ENCODE measurements at places on chromosomes 3 and 15.

GRCh38 chr3:27454914-27455313 lies 29.3 kb downstream of the SLC4A7 start:
- no peaks in the 10 kb centered on the region for H3K27me3 ChIP-seq
- no peaks in the 10 kb centered on the region for H3K4me1 ChIP-seq
- DNase-seq, result no peak
- H3K36me3 ChIP-seq, result no peaks in the 10 kb centered on the region
- H3K4me3 ChIP-seq, result no peak overlapping the region

- peaks cover 4% of the 10 kb centered on the region for H3K4me1 ChIP-seq
- no peak for DNase-seq
- no peak overlapping the region for H3K4me3 ChIP-seq
- no peaks in the 10 kb centered on the region for H3K27me3 ChIP-seq
- no peak overlapping the region for H3K27ac ChIP-seq
These were observed 85.0 kb downstream of the ATP10A start for GRCh38 chr15:25778161-25778560.

DNA sequence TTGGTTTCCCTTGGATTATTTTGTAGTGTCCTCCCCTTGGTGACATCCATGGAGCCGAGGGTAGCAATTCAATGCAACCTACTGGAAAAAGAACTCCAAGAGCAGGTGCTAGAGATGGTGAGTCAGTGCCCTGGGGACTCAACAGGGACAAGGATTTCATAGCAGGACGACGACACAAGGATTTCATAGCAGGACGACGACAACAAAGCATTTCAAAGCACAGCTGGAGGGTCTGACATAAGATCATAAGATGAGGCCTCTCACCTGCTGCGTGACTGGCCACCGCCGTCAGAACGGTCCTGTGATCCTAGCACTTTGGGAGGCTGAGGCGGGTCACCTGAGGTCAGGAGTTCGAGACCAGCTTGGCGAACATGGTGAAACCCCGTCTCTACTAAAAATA lies 22.5 kb downstream of the NRROS start:
- peaks cover 1% of the 10 kb centered on the region for H3K4me1 ChIP-seq
- H3K4me3 ChIP-seq, result no peak overlapping the region
- H3K36me3 ChIP-seq, result no peaks in the 10 kb centered on the region
- no peaks in the 10 kb centered on the region for H3K27me3 ChIP-seq
- no peak for DNase-seq

DNA sequence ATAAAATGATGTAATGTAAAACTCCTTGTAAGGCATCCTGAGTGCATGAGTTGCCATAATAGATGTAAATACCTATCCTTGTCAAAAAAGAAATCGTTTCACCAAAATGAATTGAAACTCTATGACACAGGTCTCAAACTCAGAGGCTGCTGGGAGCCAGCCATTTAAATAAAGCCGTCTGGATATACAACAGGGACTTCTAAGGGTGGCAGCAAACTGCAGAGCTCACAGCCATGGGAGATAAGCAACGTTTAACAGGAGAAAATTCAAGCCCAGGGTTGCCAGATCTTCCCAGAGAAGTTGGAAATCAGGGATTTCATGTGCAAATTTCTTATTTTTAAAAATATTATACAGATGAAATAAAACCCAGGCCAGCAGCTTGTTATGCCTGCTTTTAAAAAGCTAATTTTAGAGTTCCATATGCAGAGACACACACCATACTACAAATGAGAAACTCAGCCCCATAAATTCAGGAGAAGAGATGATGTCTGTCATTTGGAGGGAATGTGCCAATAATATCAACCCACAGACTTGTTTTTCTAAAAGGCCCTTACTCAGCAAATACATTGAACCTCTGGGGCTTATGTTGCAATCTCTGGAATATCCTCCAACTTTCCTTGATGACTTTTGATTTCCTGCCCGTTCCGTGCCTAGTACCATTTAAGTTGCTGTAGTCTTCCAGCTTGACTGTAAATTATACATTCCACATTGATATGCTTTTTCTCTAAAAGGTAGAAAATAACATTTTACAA lies 75.6 kb downstream of the AQP9 start:
- no peak for DNase-seq
- H3K36me3 ChIP-seq, result no peaks in the 10 kb centered on the region
- no peaks in the 10 kb centered on the region for H3K4me1 ChIP-seq
- H3K4me3 ChIP-seq, result no peak overlapping the region

- H3K27me3 ChIP-seq, result no peaks in the 10 kb centered on the region
- no peak overlapping the region for H3K4me3 ChIP-seq
- no peak for DNase-seq
- no peak overlapping the region for H3K27ac ChIP-seq
- peaks cover 3% of the 10 kb centered on the region for H3K36me3 ChIP-seq
These were observed 18.5 kb downstream of the CNOT10 start for GRCh38 chr3:32703491-32703972.

GRCh38 chr3:110307065-110307809 lies 764.4 kb upstream of the NECTIN3 start:
- H3K27ac ChIP-seq, result no peak overlapping the region
- DNase-seq, result no peak
- H3K4me3 ChIP-seq, result no peak overlapping the region
- no peaks in the 10 kb centered on the region for H3K4me1 ChIP-seq
- no peaks in the 10 kb centered on the region for H3K27me3 ChIP-seq
- H3K36me3 ChIP-seq, result no peaks in the 10 kb centered on the region

DNA sequence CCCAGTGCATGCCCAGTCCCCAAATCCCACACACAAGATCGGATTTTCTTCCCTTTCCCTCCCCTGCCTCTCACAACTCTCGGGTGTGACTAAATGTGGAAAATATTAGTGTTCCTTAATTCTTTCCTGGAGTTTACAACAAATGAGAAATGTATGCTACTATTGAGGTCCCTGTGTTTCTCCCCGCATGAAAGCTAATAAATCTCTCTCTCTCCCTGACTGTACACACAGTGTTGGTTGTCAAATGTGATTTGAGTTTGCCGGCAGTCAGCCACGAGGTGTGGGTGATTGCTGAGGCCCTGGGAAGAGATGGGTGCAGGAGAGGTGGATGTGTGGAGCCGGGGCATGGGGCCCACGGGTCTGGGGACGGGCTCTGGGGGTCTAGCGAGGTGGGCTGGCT lies 161.4 kb upstream of the IQSEC1 start:
- DNase-seq, result no peak
- no peaks in the 10 kb centered on the region for H3K27me3 ChIP-seq
- no peak overlapping the region for H3K27ac ChIP-seq
- no peaks in the 10 kb centered on the region for H3K4me1 ChIP-seq
- H3K36me3 ChIP-seq, result no peaks in the 10 kb centered on the region

DNA sequence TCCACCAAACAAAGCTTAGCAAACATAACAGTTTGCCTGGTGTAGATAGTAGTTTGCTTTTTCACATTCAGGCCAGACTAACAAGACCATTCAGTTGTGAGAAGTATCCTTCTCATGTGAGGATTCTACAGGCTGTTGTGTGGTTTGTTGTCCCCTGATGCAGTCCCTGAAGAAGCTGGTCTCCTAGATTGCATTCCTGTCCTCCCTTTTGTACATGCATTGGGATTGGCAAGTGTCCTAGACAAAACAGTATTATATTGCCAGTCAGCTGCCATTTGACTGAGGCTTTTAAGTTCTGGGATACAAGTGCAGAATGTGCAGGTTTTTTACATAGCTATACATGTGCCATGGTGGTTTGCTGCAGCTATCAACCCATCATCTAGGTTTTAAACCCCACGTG lies 362.0 kb upstream of the IL12A start:
- H3K4me1 ChIP-seq, result no peaks in the 10 kb centered on the region

- no peak for DNase-seq
- no peaks in the 10 kb centered on the region for H3K4me1 ChIP-seq
- H3K36me3 ChIP-seq, result no peaks in the 10 kb centered on the region
- no peak overlapping the region for H3K27ac ChIP-seq
These were observed 3.0 kb upstream of the XRN1 start for GRCh38 chr3:142450881-142451280.

DNA sequence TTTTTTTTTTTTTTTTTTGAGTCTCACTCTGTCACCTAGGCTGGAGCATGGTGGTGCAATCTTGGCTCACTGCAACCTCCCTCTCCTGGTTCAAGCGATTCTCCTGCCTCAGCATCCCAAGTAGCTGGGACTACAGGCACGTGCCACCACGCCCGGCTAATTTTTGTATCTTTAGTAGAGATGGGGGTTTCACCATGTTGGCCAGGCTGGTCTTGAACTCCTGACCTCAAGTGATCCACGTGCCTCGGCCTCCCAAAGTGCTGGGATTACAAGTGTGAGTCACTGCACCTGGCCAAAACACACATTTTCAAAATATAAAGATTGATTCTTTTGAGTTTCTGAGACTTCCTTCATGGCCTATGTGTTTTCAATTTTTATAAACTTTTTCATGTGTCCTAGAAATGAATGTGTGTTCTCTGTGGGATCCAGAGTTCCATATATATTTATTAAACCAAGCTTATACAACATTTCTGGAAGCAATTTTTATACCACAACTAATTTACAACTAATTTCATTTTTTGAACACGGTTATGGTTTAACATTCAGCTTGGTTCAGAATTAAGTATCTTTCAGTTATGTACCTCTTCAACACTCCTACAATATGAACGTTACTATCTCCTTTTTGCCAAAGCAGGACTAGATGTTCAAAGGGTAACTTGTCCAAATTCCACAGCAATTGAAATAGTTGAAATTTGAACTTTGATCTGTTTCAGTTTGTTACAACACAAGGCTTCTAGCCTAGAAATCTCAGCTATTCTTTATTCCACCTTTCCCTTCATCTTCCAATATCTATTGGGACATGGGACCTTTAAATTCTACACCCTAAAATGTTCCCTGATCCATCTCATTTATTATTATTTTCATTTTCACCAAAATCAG lies 1.5 kb downstream of the ACAD11 start:
- no peaks in the 10 kb centered on the region for H3K4me1 ChIP-seq
- no peaks in the 10 kb centered on the region for H3K36me3 ChIP-seq
- H3K27me3 ChIP-seq, result no peaks in the 10 kb centered on the region
- H3K27ac ChIP-seq, result no peak overlapping the region

DNA sequence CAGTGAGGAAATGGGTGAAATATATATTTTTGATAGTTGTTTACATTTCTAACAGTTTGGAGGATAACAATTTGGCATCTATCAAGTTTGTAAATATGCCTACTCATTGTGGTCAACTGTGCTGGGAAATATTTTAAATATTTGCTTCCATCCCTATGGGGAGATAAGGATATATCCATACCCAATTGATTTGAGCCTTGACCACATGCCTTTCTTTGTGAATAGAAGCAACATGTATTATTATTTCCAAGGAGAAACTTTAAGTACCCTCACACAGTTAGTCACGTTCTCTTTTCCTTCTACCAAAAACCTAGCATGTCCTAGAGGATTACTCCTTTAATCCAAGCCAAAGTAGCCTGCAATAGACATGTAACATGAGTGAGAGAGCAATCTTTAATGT lies 245.4 kb upstream of the CBLB start:
- no peak overlapping the region for H3K27ac ChIP-seq
- no peaks in the 10 kb centered on the region for H3K4me1 ChIP-seq
- H3K27me3 ChIP-seq, result no peaks in the 10 kb centered on the region
- no peak for DNase-seq
- H3K36me3 ChIP-seq, result no peaks in the 10 kb centered on the region

DNA sequence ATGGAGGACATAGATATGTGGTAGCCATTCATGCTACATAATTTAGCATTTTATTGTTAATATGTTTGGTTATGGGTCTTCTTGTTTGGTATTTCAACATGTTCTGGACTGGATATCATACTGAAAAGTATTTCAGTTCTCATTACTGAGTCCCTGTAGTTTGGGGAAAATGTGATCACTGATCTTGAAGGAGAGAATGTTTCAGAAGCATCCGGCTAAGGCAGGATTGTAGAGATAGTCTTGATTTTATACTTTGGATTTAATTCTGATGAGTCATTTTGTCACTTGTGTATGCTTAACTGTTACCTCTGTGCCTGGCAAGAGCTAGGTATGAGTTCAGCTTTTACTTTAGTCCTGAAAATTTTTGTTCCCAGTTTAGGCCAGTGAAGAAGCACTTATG lies 7.1 kb downstream of the CHD2 start:
- H3K27me3 ChIP-seq, result no peaks in the 10 kb centered on the region
- H3K4me1 ChIP-seq, result 0 out of 2 replicates have a peak, but pooled peaks cover 2% of the 10 kb centered on the region
- no peak overlapping the region for H3K4me3 ChIP-seq
- no peaks in the 10 kb centered on the region for H3K36me3 ChIP-seq
- H3K27ac ChIP-seq, result no peak overlapping the region

GRCh38 chr3:11170052-11170770 lies 15.9 kb downstream of the HRH1 start:
- H3K4me3 ChIP-seq, result no peak overlapping the region
- DNase-seq, result no peak
- H3K4me1 ChIP-seq, result no peaks in the 10 kb centered on the region
- H3K36me3 ChIP-seq, result no peaks in the 10 kb centered on the region
- no peaks in the 10 kb centered on the region for H3K27me3 ChIP-seq

DNA sequence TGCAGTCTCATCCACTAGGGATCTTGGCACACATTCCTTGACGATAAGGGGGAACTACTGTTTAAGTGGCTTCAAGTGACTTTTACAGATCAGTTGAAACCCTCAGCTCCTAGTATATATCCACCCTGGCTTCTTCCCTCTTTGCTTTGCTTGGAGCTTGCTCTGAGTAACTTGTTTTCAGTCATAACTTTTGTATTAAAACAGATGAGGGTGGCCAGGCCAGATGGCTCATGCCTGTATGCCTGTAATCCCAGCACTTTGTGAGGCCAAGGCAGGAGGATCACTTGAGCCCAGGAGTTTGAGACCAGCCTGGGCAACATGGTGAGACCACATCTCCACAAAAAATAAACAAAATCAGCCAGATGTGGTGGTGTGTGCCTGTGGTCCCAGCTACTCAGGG lies 42.4 kb downstream of the EOMES start:
- no peaks in the 10 kb centered on the region for H3K4me1 ChIP-seq
- no peak for DNase-seq
- no peak overlapping the region for H3K27ac ChIP-seq
- no peaks in the 10 kb centered on the region for H3K27me3 ChIP-seq
- no peak overlapping the region for H3K4me3 ChIP-seq

DNA sequence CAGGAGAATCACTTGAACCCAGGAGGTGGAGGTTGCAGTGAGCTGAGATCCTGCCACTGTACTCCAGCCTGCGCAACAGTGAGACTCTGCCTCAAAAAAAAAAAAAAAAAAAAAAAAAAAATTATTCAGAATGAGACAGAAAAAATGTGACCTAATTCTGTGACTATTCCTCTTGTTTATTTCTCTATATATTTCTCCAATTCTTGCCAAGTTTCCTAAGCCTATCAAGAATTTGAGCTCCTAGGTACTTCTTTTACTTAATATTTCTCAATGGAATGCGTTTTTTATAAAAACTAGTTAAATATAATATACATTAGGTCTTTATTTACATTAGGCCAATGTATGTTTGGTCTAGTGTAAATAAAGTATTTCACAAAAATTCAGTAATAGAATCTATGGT lies 86.8 kb downstream of the NAALADL2 start:
- no peak overlapping the region for H3K27ac ChIP-seq
- H3K4me1 ChIP-seq, result no peaks in the 10 kb centered on the region
- H3K4me3 ChIP-seq, result no peak overlapping the region
- H3K36me3 ChIP-seq, result no peaks in the 10 kb centered on the region

- no peak for DNase-seq
- no peaks in the 10 kb centered on the region for H3K36me3 ChIP-seq
- no peaks in the 10 kb centered on the region for H3K27me3 ChIP-seq
- H3K4me1 ChIP-seq, result no peaks in the 10 kb centered on the region
These were observed 271.4 kb downstream of the POLQ start for GRCh38 chr3:121274411-121274810.

- no peak overlapping the region for H3K27ac ChIP-seq
- no peaks in the 10 kb centered on the region for H3K36me3 ChIP-seq
- no peaks in the 10 kb centered on the region for H3K27me3 ChIP-seq
These were observed 201.6 kb downstream of the SATB1 start for GRCh38 chr3:18223571-18223970.
